ENCODE measurements at places on chromosomes 3 and 15.

GRCh38 chr15:48592221-48592731, 53.2 kb downstream of the FBN1 start:
- no peak for DNase-seq

DNA sequence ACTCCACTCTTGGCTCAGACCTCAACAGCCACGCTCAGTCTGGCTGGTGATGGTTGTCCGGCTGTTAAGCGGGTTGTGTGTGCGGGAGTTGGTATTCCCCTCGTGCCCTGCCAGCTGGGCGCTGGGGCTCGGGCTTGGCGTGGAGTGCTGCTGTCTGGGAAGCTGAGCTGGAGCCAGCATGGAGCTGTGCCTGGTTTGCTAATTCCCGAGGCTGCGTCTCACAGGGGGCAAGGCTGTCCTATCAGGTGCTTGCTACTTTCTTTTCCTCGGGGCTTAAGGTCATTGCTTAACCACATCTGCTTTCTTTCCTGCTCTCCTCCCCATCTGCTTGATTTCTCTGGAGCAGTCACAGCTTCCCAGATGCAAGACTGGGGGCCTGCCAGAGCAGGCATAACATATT, 29.9 kb downstream of the PDIA5 start:
- no peak for DNase-seq

GRCh38 chr3:24933401-24933800, 438.8 kb upstream of the THRB start:
- no peak for DNase-seq

GRCh38 chr15:81117136-81117535, 16.9 kb upstream of the CFAP161 start:
- no peak for DNase-seq

GRCh38 chr3:40852712-40853111, 328.0 kb downstream of the ZNF621 start:
- DNase-seq: no peak

GRCh38 chr3:159165961-159166360, 364.1 kb downstream of the MFSD1 start:
- DNase-seq: no peak

DNA sequence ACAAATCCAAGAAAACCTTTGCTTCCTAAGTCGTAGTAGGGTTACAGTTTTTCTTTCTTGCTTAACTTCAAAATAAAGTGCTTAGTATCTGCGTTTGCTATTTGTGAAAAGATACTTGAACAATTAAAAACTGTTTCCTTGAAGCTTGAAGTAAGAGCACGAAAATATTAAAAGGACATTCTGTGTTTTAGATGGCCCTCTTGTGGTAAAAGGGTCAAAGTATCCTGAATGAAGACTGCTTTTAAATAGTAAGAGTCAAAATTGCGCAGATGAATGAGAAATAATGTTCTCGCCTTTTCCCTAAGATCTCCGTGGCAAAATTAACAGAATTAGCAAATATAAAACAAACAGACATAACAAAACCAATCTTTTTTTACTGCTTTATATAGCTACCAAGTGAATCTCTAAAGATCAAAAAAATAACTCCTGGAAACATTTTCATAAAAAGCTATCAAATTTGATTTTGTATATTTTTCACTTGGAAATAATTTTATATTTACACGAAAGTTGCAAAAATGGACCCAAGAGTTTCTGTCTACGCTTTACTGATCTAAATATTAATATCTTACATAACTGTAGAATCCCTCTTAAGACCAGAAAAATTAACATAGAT, 175.4 kb downstream of the MBNL1 start:
- no peak for DNase-seq

GRCh38 chr3:10334459-10334858, 13.5 kb upstream of the SEC13 start:
- DNase-seq: no peak

DNA sequence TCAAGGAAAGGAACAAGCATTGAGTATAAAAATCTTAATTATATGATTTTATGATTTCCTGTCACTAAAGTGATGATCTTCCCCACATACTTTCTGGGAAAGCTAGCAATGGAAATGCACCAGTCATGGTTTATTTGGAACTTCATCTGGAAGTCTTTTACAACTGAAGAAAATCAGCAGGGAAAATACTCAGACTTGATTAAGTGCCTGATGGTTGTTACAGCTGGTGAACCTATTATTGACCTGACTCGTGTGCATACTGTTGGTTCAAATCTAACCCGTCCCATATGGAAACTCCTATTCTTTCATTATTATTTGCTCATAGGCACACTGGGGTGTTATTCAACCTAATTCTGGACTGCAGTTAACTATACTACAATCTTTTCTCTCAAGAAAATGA, 701.8 kb upstream of the CCDC54 start:
- DNase-seq: no peak

GRCh38 chr3:13553686-13554085, 4.8 kb downstream of the FBLN2 start:
- DNase-seq: no peak

DNA sequence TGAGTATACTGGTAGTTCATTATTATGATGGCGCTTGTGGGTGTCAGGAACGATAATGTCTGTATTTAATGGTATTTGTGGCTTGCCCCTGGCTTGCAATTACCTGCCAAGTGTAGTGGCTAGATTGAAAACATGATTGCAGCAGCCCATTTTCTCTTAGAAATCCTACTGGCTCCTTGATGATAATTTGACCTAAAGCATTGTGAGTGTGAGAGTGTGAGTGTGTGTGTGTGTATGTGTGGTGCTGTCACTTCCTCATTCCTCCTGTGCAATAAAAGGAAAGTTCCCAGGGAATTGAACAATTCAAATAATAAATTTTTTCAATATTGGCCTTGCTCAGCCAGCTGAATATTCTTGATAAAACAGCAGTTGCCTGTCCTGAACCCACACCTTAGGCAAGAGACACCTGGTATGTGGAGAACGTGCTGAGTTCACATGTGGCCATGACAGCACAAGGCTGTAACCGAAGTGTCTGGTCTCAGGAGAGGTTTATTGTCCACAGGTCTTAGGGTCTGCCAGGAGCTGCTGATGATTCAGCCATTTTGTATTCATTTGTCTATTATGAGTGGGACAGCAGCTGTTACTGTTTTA, 193.3 kb downstream of the CD47 start:
- DNase-seq: no peak

- no peak for DNase-seq
Observed at GRCh38 chr15:69854521-69855181, 243.1 kb downstream of the TLE3 start.

GRCh38 chr3:160869825-160870224, 113.8 kb downstream of the PPM1L start:
- no peak for DNase-seq

Measured in stimulated activated CD8-positive, alpha-beta memory T cell treated with anti-CD3 and anti-CD28 coated beads, Interleukin-2, amount 100 ng/mL, for 1 hour (primary cell).